ENCODE measurements at places on chromosomes 7 and 10. TPM values are rescaled to one million over a fixed set of nuclear protein-coding genes. Genes with fewer than 3 reads are reported as not detected.
A peak's percentile ranks its signal among the peaks of the same experiment; 100 is the strongest.

DNA sequence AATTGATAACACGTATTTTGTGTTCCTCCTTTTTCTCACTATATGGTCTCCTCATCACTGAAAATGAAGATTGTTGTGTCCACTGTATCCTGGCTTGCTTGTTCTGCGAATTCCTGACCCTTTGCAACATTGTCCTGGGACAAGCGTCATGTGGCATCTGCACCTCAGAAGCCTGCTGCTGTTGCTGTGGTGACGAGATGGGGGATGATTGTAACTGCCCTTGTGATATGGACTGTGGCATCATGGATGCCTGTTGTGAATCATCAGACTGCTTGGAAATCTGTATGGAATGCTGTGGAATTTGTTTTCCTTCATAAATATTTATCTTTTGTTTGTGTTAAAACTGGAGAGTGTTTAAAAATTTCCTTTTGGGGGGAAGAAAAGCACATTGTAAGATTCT lies 93.7 kb downstream of the MDFIC start:
- DNase-seq = no peak
- H3K36me3 ChIP-seq = no peaks in the 10 kb centered on the region
- no peak overlapping the region for H3K27ac ChIP-seq
- H3K27me3 ChIP-seq = no peaks in the 10 kb centered on the region
- H3K4me3 ChIP-seq = no peak overlapping the region

GRCh38 chr10:7333961-7334641 lies 76.7 kb downstream of the SFMBT2 start:
- no peaks in the 10 kb centered on the region for H3K4me1 ChIP-seq
- no peak overlapping the region for H3K27ac ChIP-seq
- no peak for DNase-seq
- no peak overlapping the region for H3K4me3 ChIP-seq
- no peaks in the 10 kb centered on the region for H3K36me3 ChIP-seq

- DNase-seq = no peak
- no peak overlapping the region for H3K27ac ChIP-seq
- peaks cover 21% of the 10 kb centered on the region for H3K4me1 ChIP-seq
- H3K27me3 ChIP-seq = no peaks in the 10 kb centered on the region
- no peaks in the 10 kb centered on the region for H3K36me3 ChIP-seq
- no peak overlapping the region for H3K4me3 ChIP-seq
Measured at GRCh38 chr7:112411186-112411795, 39.0 kb upstream of the IFRD1 start.

- peak; percentile 74 for DNase-seq
- no peak overlapping the region for H3K27ac ChIP-seq
- H3K4me3 ChIP-seq = peak overlapping the region; percentile 36
- no peaks in the 10 kb centered on the region for H3K27me3 ChIP-seq
- H3K36me3 ChIP-seq = peaks cover 7% of the 10 kb centered on the region
Measured at GRCh38 chr10:103053659-103054581, 135.8 kb downstream of the CNNM2 start.

- no peaks in the 10 kb centered on the region for H3K36me3 ChIP-seq
- no peaks in the 10 kb centered on the region for H3K4me1 ChIP-seq
- DNase-seq = no peak
- no peak overlapping the region for H3K4me3 ChIP-seq
- peaks cover 6% of the 10 kb centered on the region for H3K27me3 ChIP-seq
- H3K27ac ChIP-seq = no peak overlapping the region
Measured at GRCh38 chr7:98778421-98778820, 91.4 kb downstream of the TMEM130 start.

LHFPL3 gene
- total RNA-seq = not detected

DNA sequence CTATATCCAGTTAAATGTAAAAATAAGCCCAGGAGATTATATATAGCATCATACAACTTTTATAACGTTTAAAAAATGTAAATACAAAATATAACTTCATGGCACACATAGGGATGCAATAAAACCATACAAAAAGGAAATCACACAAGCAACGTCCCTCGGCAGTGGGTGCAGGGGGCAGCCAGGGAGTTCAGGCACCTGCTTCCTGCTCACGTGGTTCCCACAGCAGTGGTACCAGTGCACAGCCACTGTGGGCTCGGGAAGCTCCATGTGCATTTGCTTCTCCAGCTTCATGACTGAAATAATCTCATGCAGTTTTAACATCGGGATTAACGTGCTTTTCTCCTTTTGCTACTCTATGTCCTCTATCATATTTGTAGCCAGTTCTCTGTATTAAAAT lies 255.5 kb upstream of the CXCL12 start:
- H3K4me3 ChIP-seq = no peak overlapping the region
- no peak overlapping the region for H3K27ac ChIP-seq
- DNase-seq = no peak
- no peaks in the 10 kb centered on the region for H3K4me1 ChIP-seq
- no peaks in the 10 kb centered on the region for H3K27me3 ChIP-seq
- no peaks in the 10 kb centered on the region for H3K36me3 ChIP-seq

- DNase-seq = no peak
- H3K4me3 ChIP-seq = peak overlapping the region; percentile 12
- no peaks in the 10 kb centered on the region for H3K4me1 ChIP-seq
- H3K27ac ChIP-seq = no peak overlapping the region
- no peaks in the 10 kb centered on the region for H3K36me3 ChIP-seq
Measured at GRCh38 chr7:25069900-25070443, 55.1 kb downstream of the CYCS start.

DNA sequence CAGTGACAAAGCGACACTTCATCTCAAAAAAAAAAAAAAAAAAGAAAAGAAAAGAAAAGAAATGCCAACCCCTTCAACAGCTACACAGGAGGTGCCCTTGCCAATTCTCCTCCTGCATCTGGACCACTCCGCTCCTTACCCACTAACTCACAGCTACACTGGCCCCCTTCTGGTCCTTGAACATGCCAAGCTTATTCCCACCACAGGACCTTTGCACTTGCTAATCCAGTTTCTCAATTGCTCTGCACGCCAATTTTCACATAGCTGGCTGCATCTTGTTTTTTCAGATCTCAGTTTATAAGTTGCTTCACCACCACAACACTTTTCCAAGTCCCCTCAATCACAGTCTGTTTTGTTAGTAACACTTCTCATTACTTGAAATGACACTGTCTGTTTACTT lies 5.5 kb downstream of the PDAP1 start:
- no peak for DNase-seq
- H3K27me3 ChIP-seq = no peaks in the 10 kb centered on the region
- peaks cover 43% of the 10 kb centered on the region for H3K4me1 ChIP-seq
- H3K4me3 ChIP-seq = no peak overlapping the region

- DNase-seq = peak; percentile 70
- H3K4me3 ChIP-seq = peak overlapping the region; percentile 42
- peaks cover 15% of the 10 kb centered on the region for H3K4me1 ChIP-seq
Measured at GRCh38 chr7:16989811-16990413, 108.1 kb upstream of the AGR3 start.

TMEM184A gene
- 4.4 TPM for total RNA-seq

GRCh38 chr10:117509573-117509972 lies 33.0 kb upstream of the EMX2 start:
- no peaks in the 10 kb centered on the region for H3K4me1 ChIP-seq
- no peaks in the 10 kb centered on the region for H3K36me3 ChIP-seq
- no peak overlapping the region for H3K4me3 ChIP-seq
- DNase-seq = no peak
- no peak overlapping the region for H3K27ac ChIP-seq

DNA sequence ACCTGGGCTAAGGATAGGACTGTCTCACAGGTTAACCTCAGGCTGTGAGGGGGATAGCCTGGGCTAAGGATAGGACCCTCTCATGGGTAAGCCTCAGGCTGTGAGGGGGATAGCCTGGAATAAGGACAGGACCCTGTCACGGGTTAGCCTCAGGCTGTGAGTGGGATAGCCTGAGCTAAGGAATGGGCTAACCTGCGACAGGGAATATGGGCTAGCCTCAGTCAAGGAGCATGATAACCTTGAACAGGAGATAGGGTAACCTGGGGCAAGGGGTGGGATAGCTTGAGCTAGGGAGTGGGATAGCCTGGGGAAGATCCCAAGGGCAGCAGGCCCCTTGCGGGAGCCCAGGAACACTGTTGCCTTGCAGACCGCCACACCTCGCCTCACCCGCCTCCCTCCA lies 42.7 kb downstream of the GRID2IP start:
- peaks cover 4% of the 10 kb centered on the region for H3K4me1 ChIP-seq
- no peaks in the 10 kb centered on the region for H3K27me3 ChIP-seq
- H3K4me3 ChIP-seq = no peak overlapping the region
- no peak for DNase-seq
- no peaks in the 10 kb centered on the region for H3K36me3 ChIP-seq
- H3K27ac ChIP-seq = no peak overlapping the region

DNA sequence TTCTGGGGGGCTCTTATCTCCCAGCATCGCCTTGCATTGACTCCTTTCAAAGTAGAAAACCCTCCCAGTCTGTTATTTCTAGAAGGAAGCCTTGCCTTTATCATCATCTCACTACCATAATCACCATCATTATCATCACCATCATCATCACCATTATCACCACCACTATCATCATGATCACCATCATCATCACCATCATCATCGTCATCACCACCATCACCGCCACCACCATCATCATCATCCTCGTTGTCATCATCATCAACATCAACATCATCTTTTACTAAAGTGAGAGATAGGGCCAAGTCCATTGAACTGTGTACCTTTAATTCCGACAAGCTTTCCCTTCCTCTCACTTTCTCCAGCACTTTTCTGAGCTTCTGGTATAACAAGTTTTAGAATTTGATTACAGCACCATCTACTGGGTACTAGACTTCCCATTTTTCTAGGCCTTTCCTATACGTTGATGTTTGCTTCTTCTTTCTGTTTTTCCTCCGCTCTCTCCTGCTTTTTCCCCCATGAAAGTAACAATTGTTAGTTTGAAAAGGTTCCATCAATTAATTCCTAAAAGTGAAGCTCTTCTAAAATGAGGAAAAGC lies 226.4 kb downstream of the BUB3 start:
- no peak for DNase-seq
- H3K4me3 ChIP-seq = no peak overlapping the region
- no peaks in the 10 kb centered on the region for H3K4me1 ChIP-seq
- H3K36me3 ChIP-seq = no peaks in the 10 kb centered on the region
- H3K27me3 ChIP-seq = no peaks in the 10 kb centered on the region

FAM237B gene
- total RNA-seq = not detected

GRCh38 chr10:99658622-99659030 lies 683 bp upstream of the ENTPD7 start:
- DNase-seq = peak; percentile 83
- no peaks in the 10 kb centered on the region for H3K36me3 ChIP-seq
- H3K4me3 ChIP-seq = peak overlapping the region; percentile 92
- peak overlapping the region; percentile 75 for H3K27ac ChIP-seq

Data from upper lobe of right lung (tissue), 1 donor.